Hepatic stellate cell (primary cell): ENCODE measurements at places on chromosomes 1 and 21.

GRCh38 chr1:183432548-183432875 is 14.3 kb upstream of the NMNAT2 start:
- no peak for DNase-seq

DNA sequence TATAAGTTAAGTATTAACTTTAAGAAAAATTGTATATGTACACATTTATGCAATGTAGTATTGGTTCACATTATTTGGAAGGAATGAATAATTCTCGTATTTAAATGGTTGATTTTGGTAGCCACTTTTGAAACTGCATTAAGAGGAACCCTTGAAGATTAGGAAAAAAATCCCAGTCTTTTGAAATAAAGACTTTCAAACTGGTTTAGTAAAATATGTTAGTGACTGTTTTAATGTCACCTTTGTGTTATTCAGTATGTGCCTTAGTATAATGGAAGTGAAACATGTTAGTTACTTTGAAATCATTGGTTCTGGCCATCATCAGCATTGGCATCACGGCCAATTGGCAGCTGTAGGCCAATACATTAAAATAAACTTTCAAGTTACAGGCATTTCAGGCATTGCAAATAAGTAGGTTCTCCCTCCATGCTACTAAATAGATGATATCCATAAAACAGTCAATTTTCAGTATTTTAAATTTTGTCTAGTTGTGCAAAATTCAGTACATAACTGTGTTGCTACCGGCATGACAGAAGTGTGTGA is 4.4 kb downstream of the MIER1 start:
- DNase-seq, result no peak

GRCh38 chr1:147652306-147652705 is 18.0 kb downstream of the ACP6 start:
- DNase-seq, result no peak

- no peak for DNase-seq
Observed at GRCh38 chr1:94440088-94440487, 21.9 kb downstream of the ABCD3 start.

- DNase-seq, result no peak
Observed at GRCh38 chr1:4970532-4970931, 316.1 kb downstream of the AJAP1 start.

DNA sequence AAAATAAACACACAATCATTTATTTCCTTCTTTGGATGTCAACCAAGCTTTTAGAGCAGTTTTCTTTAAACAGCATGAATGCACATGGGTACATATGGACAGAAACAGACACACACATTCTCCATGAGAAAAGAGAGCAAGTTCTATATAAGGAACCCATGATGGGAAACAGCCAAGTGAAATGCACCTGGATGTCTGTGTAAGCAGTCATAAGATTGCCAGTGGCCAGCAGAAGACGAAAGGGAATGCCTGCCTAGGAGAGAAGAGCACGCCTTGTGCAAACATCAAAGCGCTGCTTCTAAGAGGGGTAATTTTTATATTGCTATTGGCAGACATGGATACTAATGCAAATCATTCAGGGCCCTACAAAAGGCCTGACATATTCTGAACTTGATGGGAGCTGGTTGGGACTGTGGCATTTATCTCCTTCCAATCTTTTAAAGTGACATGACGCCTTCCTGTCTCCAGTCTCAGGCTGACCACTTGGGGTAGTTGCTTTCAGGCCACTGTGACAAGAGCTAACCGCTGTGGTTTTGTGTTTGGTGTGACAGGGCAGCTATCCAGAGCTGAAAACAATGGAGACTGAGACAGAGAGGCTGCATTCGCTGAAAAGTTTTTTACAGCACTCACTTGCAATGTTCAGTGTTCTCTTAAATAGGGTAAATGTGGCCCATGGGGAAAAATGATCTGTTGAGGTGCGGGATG is 75.0 kb upstream of the DPT start:
- DNase-seq, result no peak

GRCh38 chr1:77951328-77951727 is 27.5 kb downstream of the FUBP1 start:
- no peak for DNase-seq

DNA sequence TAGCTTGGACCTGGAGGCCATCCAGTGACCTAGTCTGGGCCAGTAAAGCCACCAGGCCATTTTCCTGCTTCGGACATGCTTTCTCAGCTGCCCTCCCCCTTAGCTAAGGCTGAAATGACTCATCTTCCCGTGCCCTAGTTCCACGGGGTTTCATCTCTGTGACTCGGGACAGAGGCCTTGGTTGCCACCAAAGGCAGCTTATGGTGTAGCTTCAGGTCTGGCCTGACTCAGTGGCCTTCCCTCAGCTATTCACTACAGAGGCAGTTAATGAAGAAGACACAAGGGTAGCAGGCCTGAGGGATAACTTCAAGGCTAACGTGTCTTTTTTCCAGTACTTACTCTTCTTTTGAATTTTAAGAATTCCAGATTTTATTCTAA is 82.4 kb downstream of the PBX1 start:
- no peak for DNase-seq

- DNase-seq, result no peak
Observed at GRCh38 chr1:158020886-158021620, 27.6 kb downstream of the KIRREL1 start.

GRCh38 chr1:246780264-246780663 is 56.1 kb downstream of the SCCPDH start:
- no peak for DNase-seq

DNA sequence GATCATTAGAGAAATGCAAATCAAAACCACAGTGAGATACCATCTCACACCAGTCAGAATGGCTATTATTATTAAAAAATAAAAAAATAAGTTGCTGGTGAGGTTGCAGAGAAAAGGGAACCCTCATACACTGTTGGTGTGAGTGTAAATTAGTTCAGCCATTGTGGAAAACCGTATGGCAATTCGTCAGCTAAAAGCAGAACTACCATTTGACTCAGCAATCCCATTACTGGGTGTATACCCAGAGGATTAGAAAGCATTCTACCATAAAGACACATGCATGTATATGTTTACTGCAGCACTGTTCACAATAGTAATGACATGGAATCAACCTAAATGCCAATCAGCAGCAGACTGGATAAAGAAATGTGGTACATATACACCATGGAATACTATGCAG is 42.2 kb downstream of the GIPC2 start:
- no peak for DNase-seq

- no peak for DNase-seq
Observed at GRCh38 chr1:37055631-37056030, 21.3 kb upstream of the GRIK3 start.

GRCh38 chr1:201582705-201583442 is 43.9 kb downstream of the NAV1 start:
- DNase-seq, result peak; percentile 43

DNA sequence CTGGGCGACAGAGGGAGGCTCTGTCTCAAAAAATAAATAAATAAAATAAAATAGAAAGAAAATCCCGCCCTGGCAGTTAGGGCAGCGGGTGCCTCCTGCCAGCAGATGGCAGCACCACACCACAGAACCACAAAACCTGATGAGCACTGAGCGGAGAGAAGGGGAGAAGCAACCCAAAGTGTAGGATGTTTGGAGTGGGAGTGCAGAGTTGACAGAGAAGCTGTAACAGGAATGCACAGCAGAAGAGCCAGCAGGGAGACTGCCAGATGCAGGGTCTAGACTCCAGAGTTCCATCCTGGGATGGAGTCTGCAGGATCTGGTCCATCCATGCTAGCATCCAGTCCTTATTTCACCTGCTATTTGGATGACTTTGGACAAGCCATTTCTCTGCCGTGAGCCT is 29.7 kb upstream of the KIRREL1 start:
- peak; percentile 62 for DNase-seq

DNA sequence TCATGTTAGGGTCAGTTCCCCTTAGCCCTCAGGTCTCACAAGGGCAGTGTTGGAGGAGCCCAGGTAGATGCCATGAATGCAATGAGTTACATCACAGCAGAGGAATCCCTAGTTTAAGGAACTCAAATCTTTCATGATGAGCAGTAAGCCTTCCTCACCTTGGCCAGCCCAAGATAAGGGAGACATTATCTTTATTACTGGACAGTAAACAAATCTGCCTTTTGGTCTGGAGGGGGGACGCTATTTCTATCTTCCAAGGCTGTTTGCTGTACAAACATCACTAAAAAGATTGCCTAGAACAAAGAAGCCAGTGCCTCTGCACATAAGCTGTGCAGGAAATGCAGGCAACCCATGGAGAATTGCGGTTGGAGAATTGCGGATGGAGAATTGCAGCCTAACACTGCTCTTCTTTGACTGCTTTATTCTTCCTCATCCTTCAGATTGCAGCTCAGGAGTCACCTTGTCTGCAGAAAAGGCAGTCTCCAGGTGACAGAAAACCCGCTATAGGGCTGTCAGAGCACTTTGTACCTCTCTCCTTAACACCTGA is 2.3 kb upstream of the CHI3L1 start:
- no peak for DNase-seq

DNA sequence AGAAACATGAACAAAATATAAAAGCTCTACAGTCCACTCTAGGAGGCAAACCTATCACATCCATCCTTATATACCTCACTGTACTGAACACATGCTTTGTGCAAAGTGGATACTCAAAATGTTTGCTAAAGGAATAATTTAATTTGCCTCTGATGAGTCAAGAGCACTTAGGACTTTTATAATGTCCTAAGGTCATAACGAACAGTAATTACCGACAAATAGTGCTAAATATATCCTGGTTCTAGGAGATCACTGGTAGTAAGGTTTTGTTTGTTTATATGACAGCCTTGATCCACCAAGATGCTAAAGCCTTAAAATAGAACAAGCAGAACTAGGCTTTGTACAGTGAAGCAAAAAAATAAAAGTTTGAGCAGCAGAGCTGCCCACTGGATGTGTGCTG is 70.6 kb downstream of the GADD45A start:
- DNase-seq, result no peak

DNA sequence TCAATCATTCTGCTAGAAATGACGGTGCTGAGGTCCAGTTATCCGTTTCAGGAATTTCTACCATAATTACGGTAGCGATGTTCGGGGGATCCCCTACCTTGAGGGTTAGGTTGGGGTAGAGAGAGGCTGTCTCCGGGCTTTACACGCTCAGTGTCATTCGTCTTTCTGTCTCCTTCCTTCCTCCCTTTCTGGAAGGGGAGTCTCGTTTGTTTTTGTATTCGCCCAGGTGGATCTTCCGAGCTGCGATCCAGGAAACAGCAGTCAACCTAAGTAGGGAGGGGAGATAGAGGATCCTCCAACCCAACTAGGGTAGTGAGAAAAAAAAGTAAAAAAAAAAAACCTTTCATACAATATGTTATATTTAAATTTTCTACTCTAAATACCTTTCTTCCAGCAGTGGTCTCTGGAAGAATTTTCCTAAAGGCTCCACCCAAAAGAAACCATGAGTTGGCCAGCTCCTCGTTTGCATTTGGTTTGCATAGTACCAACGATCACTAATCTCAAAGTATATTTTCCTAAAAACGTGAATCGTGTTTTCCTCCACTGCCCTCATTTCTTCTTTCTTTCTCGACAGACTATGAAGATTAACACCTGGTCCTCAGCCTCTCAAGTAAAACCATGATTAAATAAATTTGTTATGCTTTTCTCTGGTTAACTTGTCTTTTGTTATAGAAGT is 611 bp upstream of the PIK3C2B start:
- no peak for DNase-seq

GRCh38 chr1:42961312-42962091 is 2.8 kb upstream of the SLC2A1 start:
- DNase-seq, result no peak

GRCh38 chr21:39673163-39673562 is 60.4 kb downstream of the B3GALT5 start:
- no peak for DNase-seq

- DNase-seq, result no peak
Observed at GRCh38 chr1:58524353-58524945, 22.1 kb downstream of the OMA1 start.

DNA sequence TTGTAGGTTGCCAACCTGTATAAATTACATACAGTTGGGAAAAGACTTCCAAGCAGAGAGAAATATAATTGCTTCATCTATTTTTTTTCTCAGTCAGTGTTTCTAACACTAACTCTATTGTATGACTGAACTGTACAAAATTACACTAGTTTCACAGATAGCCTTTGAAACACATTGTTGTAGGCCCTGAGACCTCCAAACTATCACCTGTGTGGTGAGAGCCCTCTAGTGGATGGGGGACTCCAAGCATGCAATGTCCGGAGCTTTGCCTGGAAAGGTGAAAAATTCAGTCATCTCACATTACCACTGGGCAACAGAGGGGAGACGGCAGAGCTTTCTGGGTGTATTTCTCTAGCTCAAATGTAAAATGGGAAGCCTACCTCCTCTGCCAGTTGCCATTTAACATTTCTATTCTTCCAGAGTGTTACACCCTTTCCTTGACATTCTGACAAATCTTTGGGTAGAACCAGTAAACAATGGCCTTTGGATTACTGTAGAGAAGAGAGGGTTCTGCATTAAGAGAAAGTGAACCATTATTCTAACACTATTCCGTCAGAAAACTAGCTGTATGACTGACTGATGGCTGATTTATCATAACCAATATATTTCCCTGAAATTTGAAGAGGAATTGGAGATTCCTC is 212.2 kb downstream of the LYPLAL1 start:
- DNase-seq, result peak; percentile 25

DNA sequence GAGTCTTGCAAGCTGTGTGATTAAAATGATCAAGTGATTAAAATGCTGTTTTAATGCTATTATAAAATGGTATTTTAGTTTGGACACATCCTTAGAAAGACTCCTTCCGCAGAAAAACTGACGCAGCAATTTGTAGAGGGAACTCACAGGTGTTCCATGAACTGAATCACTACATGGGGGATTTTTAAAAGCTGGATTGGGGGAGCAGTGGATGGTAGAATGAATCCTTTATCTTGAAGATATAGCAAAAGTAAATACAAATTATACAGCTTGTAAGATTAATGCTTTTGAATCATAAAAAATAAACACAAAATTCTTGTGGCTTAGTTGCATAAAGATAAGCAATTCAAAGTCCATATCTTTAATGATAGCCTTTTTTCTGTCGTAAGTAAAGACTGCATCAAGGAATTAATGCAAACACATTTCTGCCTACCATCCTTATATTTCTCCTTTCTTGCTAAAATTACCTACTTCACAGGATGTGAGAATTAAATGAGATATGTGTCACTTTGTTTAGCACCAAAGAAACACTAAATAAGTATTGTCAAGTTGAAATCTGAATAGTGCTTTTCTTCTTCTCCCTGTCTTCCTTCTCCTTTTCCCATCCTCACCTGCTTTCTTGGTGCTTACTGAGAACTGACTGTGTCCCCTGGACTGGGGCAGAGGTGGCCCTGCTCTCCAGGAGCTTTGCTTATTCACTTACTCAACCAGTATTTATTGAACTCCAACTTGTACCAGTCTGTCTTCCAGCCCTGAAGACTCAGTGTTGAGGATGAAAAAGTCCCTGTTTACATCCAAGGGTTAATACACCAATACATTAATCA is 61.5 kb upstream of the F3 start:
- no peak for DNase-seq

DNA sequence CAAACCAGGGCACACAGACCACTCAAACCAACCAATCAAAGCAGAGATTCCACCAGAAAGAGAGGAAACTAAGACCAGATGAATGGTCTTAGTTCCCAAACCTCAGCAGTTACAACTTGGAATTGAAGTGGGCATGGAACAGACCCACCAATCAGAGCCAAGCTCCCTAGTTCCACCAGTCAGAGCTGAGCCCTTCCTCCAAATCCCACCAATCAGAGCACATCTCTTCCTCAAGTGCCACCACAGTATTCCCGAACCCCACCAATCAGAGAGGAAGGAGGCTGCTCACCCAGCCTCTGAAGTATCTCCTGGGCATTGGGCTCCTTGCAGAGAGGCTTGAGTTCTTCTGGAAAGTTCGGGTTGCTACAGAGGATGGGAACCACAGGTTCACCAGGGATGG is 1.4 kb downstream of the GUCA2A start:
- no peak for DNase-seq
